ENCODE measurements at places on chromosomes 4 and X. TPM values are rescaled to one million over a fixed set of nuclear protein-coding genes. Genes with fewer than 3 reads are reported as not detected.

DNA sequence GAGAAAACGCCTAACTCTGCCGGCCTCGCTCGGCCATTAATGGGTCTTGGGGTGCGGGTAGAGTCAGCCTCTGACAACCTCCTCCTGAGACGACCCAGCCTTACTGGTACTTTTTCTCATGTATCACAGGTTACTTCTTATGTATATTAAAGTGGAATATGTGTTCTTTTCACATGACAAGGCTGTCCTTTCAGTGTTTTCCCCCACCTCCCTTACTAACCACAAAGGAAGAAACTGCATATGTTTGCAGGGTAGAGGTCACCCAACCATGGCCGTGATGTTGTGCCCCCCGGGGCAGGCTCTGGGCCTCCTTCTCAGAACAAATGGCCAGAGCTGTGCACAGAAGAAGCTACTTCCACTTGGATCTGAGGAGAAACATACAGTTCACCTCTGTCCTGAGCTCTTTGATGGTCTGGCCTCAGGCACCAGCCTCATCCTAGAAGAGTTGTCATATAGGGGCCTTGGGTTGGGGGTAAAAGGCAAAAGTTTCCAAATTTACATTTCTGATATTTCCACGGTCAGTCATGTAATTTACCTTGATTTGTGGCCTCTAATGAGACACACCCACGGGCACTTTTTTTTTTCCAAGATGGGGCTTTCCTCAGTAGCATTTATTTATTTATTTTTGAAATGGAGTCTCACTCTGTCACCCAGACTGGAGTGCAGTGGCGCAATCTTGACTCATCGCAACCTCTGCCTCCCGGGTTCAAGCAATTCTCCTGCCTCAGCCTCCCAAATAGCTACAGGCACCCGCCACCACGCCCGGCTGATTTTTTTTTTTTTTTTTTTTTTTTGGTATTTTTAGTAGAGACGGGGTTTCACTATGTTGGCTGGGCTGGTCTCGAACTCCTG, 1.9 kb downstream of the SOWAHD start:
- DNase-seq = no peak
- H3K27ac ChIP-seq = no peak overlapping the region
- H3K4me3 ChIP-seq = no peak overlapping the region

The NSG1 gene
- 0.12 TPM for total RNA-seq

- H3K4me1 ChIP-seq = peaks cover 6% of the 10 kb centered on the region
- H3K4me3 ChIP-seq = no peak overlapping the region
- H3K27me3 ChIP-seq = no peaks in the 10 kb centered on the region
- H3K27ac ChIP-seq = no peak overlapping the region
- DNase-seq = peak; percentile 23
- H3K36me3 ChIP-seq = no peaks in the 10 kb centered on the region
These were observed 74.2 kb upstream of the EGFL6 start for GRCh38 chrX:13495232-13495631.

- DNase-seq = no peak
- no peak overlapping the region for H3K4me3 ChIP-seq
- no peak overlapping the region for H3K27ac ChIP-seq
- peaks cover 33% of the 10 kb centered on the region for H3K4me1 ChIP-seq
- no peaks in the 10 kb centered on the region for H3K27me3 ChIP-seq
- H3K36me3 ChIP-seq = no peaks in the 10 kb centered on the region
These were observed 47.6 kb downstream of the ARHGAP10 start for GRCh38 chr4:147779451-147779850.

GRCh38 chrX:446245-446644, 59.5 kb upstream of the PPP2R3B start:
- H3K27ac ChIP-seq = no peak overlapping the region
- H3K4me3 ChIP-seq = no peak overlapping the region
- no peaks in the 10 kb centered on the region for H3K4me1 ChIP-seq
- H3K27me3 ChIP-seq = peaks cover 4% of the 10 kb centered on the region
- no peak for DNase-seq
- H3K36me3 ChIP-seq = no peaks in the 10 kb centered on the region

The PCDH10 gene
- not detected for total RNA-seq

DNA sequence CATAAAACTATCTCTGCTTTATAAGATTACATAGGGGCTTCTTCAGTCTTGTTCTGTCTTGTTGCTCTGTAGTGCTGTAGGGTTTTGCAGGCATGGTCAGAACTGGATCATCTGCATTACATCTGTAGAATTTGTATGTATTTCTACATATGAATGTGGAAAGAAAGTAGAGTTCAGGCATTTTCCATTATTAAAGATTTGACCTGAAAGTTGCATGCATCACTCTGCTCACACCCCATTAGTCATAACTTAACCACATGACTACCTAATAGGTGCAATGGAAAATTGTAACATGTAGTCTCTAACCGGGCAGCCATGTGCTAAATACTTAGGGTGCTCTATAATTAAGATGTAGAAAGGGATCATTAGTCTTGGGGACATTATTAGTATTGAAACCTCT, 45.7 kb upstream of the AGA start:
- H3K4me1 ChIP-seq = peaks cover 9% of the 10 kb centered on the region
- no peaks in the 10 kb centered on the region for H3K27me3 ChIP-seq

GRCh38 chr4:127140306-127140705, 492.5 kb upstream of the INTU start:
- DNase-seq = no peak
- no peaks in the 10 kb centered on the region for H3K27me3 ChIP-seq
- H3K4me1 ChIP-seq = no peaks in the 10 kb centered on the region

- no peak overlapping the region for H3K4me3 ChIP-seq
- no peaks in the 10 kb centered on the region for H3K4me1 ChIP-seq
- no peak overlapping the region for H3K27ac ChIP-seq
- H3K36me3 ChIP-seq = no peaks in the 10 kb centered on the region
These were observed 12.7 kb downstream of the EGF start for GRCh38 chr4:109925396-109925795.

GRCh38 chr4:55175779-55176231, 50.4 kb upstream of the KDR start:
- peak overlapping the region; percentile 73 for H3K27ac ChIP-seq
- H3K27me3 ChIP-seq = no peaks in the 10 kb centered on the region

- no peak overlapping the region for H3K4me3 ChIP-seq
- H3K36me3 ChIP-seq = no peaks in the 10 kb centered on the region
- no peak overlapping the region for H3K27ac ChIP-seq
- H3K27me3 ChIP-seq = no peaks in the 10 kb centered on the region
- no peak for DNase-seq
These were observed 121.0 kb upstream of the STOX2 start for GRCh38 chr4:183783991-183784553.

GRCh38 chr4:13036841-13037240, 447.3 kb downstream of the RAB28 start:
- no peak for DNase-seq
- no peaks in the 10 kb centered on the region for H3K4me1 ChIP-seq
- H3K27me3 ChIP-seq = no peaks in the 10 kb centered on the region
- no peak overlapping the region for H3K4me3 ChIP-seq
- no peak overlapping the region for H3K27ac ChIP-seq
- no peaks in the 10 kb centered on the region for H3K36me3 ChIP-seq

GRCh38 chr4:186915816-186916215, 192.2 kb upstream of the FAT1 start:
- no peaks in the 10 kb centered on the region for H3K27me3 ChIP-seq
- peaks cover 18% of the 10 kb centered on the region for H3K4me1 ChIP-seq
- H3K36me3 ChIP-seq = no peaks in the 10 kb centered on the region
- DNase-seq = no peak
- no peak overlapping the region for H3K4me3 ChIP-seq
- H3K27ac ChIP-seq = no peak overlapping the region

DNA sequence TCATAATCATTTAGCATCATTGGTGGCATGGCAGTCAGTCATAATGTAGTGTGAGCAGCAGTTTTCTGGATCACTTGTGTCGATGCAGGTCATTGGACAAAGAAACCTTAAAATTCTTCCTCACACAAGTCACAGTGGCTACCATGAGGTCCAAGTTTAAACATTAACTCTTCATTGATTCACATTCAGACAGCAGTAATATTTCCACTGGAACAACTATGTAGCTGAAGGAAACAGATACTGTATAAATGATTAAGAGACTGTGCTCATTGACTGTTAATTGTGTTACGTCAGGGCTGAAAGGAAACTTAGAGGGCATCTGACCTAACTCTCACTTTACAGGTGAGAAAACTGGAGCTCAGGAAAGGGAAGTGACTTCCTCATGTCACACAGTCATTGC, 261.8 kb downstream of the KLHL13 start:
- DNase-seq = no peak
- H3K27me3 ChIP-seq = no peaks in the 10 kb centered on the region

GRCh38 chrX:102808336-102808735, 87.8 kb downstream of the GPRASP3 start:
- no peaks in the 10 kb centered on the region for H3K27me3 ChIP-seq
- DNase-seq = no peak
- H3K36me3 ChIP-seq = no peaks in the 10 kb centered on the region
- H3K4me3 ChIP-seq = no peak overlapping the region

- no peaks in the 10 kb centered on the region for H3K36me3 ChIP-seq
- H3K4me3 ChIP-seq = no peak overlapping the region
- DNase-seq = no peak
- no peak overlapping the region for H3K27ac ChIP-seq
- H3K27me3 ChIP-seq = no peaks in the 10 kb centered on the region
These were observed 20.4 kb downstream of the APOOL start for GRCh38 chrX:85024044-85024443.

GRCh38 chrX:107629540-107629909, 1.2 kb downstream of the PRPS1 start:
- peaks cover 14% of the 10 kb centered on the region for H3K4me1 ChIP-seq
- no peak for DNase-seq
- no peaks in the 10 kb centered on the region for H3K36me3 ChIP-seq
- peak overlapping the region; percentile 76 for H3K4me3 ChIP-seq
- H3K27ac ChIP-seq = peak overlapping the region; percentile 56

- H3K36me3 ChIP-seq = no peaks in the 10 kb centered on the region
- no peaks in the 10 kb centered on the region for H3K27me3 ChIP-seq
- H3K4me1 ChIP-seq = no peaks in the 10 kb centered on the region
- no peak overlapping the region for H3K27ac ChIP-seq
These were observed 108.5 kb upstream of the GLRA2 start for GRCh38 chrX:14420841-14421240.

The FGFBP2 gene
- total RNA-seq = not detected

The EMCN gene
- total RNA-seq = not detected

DNA sequence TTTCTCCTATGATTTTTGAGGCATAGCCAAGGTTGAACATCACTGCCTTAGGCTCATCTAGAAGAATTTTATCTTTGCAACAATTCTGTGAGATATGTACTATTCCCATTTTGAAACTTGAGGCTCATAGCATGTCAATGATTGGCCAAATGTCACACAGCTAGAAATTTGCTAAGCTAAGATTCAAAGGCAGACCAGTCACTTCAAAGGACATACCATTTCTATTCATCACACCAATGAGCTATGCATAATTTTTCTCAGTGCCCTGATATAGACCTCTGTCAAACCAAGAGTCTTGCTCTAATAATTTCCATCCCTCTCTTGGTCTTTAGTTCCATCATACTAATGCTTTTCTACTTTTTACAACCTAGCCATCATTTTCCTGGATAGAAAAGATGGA, 27.6 kb upstream of the SERTM2 start:
- H3K36me3 ChIP-seq = no peaks in the 10 kb centered on the region
- no peak for DNase-seq
- no peaks in the 10 kb centered on the region for H3K4me1 ChIP-seq
- H3K27ac ChIP-seq = no peak overlapping the region
- no peak overlapping the region for H3K4me3 ChIP-seq

The TRO gene
- total RNA-seq = 0.25 TPM

DNA sequence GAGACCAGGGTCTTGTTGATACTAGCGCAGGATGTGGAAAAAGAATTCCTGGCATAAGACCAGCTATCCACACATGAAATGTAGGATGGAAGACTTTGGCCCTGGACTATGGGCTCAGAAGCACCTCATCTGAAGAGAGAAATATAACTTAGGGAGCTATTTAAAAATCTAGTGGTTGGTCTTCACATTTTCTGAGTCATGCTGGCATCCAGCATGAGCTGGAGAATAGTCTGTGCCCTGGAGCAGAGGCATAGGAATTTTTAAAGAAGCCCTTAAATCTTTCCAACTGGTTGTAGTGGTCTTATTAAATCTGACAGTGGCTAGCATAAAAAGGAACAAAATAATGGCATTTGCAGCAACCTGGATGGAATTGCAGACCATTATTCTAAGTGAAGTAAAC, 86.3 kb downstream of the SMARCA5 start:
- no peaks in the 10 kb centered on the region for H3K4me1 ChIP-seq
- H3K27me3 ChIP-seq = no peaks in the 10 kb centered on the region
- no peaks in the 10 kb centered on the region for H3K36me3 ChIP-seq
- no peak overlapping the region for H3K27ac ChIP-seq
- no peak for DNase-seq
- H3K4me3 ChIP-seq = no peak overlapping the region

- DNase-seq = no peak
- no peaks in the 10 kb centered on the region for H3K4me1 ChIP-seq
- no peaks in the 10 kb centered on the region for H3K27me3 ChIP-seq
- no peak overlapping the region for H3K4me3 ChIP-seq
- H3K36me3 ChIP-seq = no peaks in the 10 kb centered on the region
These were observed 251.1 kb upstream of the HTR2C start for GRCh38 chrX:114332766-114333165.

The TRIM61 gene
- total RNA-seq = 0.15 TPM

The GABRG1 gene
- total RNA-seq = not detected

DNA sequence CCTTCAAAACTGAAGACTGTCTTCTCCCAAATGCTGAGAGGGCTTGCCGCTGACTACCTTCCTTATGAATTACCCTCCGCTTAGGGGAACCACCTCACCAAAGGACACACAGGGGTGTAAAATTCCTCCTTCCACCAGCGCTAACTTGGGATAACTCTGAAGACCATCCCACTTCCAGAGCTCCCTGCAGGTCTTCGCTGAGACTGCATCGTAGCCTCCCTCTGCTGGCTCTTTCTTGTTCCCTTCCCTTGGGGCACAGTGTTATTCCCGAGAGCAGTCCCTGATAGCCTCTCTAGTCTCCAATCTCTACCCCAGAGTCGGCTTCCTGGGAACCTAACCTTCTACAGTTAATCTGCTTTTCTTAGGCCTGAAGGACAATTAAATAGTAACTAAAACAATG, 725.5 kb upstream of the ATOH1 start:
- no peaks in the 10 kb centered on the region for H3K4me1 ChIP-seq
- no peaks in the 10 kb centered on the region for H3K27me3 ChIP-seq
- no peak overlapping the region for H3K27ac ChIP-seq
- DNase-seq = no peak
- no peaks in the 10 kb centered on the region for H3K36me3 ChIP-seq

The TMEM154 gene
- 2.4 TPM for total RNA-seq

DNA sequence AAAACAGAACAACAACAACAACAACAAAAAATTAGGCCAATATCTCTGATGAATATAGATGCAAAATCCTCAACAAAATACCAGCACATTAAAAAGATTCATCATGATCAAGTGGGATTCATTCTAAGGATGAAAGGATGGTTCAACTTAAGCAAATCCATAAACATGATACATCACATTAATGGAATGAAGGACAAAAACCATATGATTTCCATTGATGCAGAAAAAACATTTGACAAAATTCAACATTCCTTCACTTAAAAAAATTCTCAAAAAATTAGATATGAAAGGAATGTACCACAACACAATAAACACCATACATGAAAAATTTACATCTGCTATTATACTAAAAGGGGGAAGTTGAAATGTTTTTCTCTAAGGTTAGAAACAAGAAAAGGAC, 103.3 kb downstream of the IL15 start:
- H3K4me1 ChIP-seq = no peaks in the 10 kb centered on the region
- no peaks in the 10 kb centered on the region for H3K27me3 ChIP-seq
- no peak overlapping the region for H3K4me3 ChIP-seq
- DNase-seq = no peak
- H3K36me3 ChIP-seq = no peaks in the 10 kb centered on the region
